Posterior cingulate gyrus (tissue), 11 donors: ENCODE measurements at places on chromosomes 5 and 9.

DNA sequence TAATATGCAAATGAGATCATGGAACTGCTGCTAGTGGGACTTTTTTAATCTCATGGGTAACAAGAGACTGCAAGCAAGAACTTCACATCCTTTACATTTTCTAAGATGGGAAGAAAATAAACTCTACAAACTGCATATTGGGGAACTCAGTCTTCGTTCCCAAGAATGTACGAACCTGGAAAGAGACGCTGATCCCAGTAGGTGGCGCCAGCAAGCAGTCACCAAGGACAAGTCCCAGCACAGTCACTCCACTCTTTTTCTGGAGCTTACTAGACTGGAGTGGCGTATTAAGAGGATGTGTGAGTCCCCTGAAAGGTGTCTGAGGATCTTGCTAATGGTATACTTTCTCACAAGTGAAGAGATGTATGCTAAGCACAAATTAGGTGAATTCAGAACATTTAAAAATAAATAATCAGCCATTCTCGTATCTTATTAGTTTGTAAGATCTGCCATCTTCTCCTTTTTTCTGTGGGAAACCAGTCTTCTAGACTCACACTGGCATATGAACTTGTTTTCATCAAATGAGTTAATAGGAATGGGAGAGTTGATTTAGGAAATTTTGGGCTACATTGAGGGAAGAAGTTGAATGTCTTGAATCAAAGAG lies 16.0 kb upstream of the PUM3 start:
- DNase-seq, result peak; percentile 90

GRCh38 chr5:61295365-61295764 lies 36.7 kb upstream of the ZSWIM6 start:
- DNase-seq, result no peak

DNA sequence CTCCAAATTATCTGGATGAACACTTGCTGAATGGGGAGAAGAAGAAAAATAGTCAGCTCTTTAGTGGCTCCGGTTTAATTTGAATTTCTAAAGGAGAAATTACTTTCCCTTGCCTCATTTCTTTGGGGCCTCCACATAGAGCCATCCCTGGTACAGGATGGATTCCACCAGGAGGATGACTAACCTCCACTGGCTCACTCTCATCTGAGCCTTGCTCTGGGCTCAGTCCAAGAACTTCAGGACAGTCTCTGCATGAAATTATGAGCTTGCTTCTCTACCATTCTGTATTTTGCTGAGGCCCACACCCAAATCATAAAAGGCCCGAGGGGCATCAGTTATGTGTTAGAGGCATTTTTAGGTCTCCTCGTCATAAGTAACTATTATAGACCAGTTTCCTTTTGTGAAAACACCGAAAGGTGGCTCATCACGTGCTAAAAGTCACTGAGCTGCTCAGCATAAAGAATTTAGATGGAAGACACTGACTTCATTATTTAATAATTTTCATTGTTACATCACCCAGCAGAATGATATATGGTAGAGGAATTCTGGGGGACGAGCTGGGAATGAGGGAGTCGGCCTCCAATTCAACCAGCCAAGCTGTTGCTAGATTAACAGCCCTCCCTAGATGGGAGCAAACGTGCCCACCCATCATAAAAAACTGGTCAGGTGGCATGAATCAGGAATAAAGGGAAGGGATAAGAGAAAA lies 222.1 kb downstream of the TARS1 start:
- no peak for DNase-seq

DNA sequence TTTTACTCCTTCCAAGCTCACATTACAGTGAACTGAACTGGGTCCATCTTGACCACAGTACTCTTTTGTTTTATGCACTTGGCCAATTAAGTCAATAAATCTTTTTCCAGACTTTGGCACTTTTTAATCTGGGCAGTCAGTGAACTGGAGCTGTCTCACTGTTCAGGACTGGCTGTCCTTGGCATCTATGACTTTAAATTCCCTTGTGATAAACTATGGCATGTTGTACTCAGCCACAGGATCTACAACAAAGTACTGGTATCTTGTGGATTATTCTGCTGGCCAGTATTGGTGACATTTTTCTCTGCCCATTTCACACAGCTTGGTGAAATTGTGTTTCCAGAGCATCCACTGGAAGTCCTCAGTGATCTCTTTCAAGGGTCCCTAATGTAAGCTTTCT lies 1144.8 kb upstream of the SEMA6A start:
- no peak for DNase-seq

DNA sequence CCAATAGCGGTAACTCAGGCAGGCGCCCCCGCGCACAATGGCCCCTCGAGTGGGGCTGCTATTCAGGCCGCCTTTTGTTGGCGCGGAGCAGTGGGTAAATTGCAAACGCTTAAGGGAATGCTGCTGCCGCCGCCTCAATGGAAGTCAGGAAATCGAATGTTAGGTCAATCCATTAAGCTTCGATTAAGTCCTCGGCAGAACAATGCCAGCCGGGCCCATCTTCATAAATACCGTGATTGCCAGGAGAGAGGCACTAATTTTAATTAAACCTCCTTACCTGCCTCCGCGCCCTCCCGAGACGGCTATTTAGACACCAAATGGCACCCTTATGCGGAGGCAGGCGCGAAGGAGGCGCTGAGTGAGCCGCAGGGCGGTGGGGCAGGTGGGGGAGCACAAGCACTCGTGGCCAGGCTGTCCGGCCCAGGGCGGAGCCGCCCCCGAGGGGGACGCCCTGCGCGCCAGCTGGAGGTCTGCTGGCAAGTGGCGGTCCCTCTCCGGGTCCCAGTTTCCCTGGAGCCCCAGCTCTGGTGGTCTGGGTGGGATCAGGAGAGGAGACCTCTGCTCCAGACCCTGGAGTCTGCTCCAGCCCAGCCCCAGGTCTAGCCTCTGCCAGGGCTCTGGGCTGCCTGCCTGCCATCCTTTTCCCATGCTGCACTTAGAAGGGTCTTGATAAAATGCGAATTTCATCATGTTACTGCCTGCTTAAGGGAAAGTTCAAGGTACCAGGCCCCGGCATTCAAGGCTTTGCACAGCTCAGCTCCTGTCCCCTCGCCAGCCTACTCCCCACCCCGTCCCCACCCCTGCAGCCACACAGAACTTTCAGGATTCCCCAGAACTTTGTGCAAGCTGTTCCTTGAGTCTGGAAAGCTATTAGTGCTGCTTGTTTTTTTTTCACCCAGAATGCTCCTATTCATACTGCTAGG lies 19.7 kb downstream of the NR5A1 start:
- DNase-seq, result no peak

- DNase-seq, result no peak
Observed at GRCh38 chr5:35024911-35025510, 22.7 kb downstream of the AGXT2 start.

- no peak for DNase-seq
Observed at GRCh38 chr5:172788771-172789686, 18.0 kb upstream of the DUSP1 start.

- DNase-seq, result no peak
Observed at GRCh38 chr5:138981131-138981530, 106.0 kb upstream of the LRRTM2 start.

GRCh38 chr9:70065572-70065971 lies 21.9 kb downstream of the MAMDC2 start:
- DNase-seq, result no peak

DNA sequence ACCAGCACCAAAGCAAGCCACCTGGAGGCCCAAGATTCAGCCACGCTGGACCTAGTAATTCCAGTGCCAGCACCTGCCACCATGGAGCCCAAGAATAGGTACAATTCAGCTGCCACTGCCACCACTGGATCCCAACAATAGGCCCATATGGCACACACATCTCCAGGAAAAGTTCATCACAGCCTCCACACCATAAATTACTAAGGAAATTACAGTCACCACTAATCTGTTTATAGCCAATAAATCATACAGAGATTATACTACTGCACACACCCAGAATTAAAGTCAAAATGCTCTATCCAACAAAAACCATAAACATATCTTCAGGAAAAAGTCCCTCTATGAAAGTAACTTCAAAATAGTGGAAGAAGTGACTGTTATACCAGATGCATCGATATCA lies 242.8 kb downstream of the SPATA31D1 start:
- DNase-seq, result no peak

- DNase-seq, result no peak
Observed at GRCh38 chr5:17918373-17919104, 284.3 kb downstream of the TAF11L14 start.

DNA sequence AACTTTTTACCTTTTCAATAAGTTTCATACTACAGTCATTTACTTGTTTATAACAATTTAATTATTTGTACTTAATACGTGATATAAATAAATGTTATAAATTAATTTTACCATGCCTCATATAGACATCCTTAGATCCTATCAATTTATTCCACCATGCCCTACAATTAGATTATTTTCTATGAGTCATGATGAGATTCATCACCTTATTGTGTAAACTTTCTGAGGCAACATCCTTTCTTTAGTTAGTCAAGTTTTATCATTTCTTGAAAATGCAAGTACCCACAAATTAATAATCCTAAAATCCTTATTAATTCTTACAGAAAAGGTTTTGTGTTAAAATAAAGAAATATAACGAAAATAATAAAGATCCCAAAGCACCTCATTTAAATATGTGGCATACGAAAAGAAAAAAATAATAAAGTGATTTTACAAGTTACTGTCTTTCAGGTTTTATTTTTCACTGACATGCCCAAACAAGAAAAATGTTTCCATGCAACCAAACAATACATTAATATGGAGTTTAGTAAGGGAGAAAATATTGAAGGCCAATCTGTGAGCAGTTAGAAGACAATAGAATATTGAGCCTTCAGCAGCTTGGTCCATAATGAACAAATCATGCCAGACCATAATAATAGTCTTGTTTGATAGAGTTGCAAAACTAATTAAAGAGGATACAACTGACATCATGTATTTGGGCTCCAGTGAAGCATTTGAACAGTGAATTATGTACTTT lies 188.7 kb upstream of the MRPS30 start:
- DNase-seq, result no peak

DNA sequence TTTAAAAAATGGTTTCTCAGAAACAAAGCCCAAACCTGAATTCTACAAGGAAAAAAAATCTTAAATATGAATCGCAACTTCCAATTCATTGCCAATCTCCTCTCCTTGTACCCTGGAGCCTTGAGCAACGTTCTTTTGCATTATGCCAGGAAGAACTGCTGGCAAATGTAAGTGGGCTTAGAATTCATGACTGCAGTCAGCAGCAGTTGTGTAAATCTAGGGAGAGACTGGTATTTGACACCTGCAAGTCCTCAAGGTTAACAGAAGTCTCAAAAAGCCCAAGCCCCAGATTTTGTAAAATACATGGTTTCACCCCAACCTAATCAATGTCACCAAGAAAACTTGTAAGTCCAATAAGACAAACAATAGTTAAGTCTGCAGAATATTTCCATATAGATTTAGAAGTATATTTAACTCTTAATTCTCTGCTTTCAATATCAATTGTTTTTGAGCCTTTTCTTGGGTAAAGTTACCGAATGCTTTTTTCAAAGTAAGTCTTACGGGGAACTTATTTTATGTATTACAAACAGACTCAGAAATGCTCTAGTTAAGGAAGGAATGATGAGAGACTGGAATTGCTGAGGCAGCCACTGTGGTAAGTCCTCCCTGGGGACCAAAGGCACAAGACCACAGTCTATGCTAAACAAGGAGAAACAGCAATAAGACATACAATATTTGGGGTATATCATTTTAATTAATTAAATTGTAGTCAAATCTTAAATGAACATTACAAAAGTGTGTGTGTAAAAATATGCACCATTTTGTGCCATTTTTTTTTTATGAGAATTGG lies 31.3 kb downstream of the ELL2 start:
- no peak for DNase-seq

GRCh38 chr5:55919625-55920024 lies 68.5 kb downstream of the IL31RA start:
- DNase-seq, result no peak

DNA sequence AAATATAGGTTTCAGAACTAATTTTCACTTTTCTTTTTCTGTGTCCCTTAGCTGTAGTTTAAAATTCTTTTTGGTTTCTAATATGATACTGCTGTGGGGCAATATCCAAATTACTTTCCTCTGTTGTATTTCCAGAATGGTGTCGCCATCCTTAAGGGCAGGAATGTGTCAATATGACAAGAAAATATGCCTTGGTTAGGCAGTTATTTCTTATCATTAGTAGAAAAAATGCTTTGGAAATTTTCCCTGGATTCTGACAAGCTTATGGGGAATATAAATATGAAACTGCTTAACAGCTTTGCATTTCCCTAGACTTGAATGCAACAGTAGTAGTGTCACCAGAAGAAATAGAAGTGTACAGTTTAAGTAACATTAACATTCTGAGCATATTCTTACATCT lies 29.4 kb downstream of the ANKRD34B start:
- no peak for DNase-seq

DNA sequence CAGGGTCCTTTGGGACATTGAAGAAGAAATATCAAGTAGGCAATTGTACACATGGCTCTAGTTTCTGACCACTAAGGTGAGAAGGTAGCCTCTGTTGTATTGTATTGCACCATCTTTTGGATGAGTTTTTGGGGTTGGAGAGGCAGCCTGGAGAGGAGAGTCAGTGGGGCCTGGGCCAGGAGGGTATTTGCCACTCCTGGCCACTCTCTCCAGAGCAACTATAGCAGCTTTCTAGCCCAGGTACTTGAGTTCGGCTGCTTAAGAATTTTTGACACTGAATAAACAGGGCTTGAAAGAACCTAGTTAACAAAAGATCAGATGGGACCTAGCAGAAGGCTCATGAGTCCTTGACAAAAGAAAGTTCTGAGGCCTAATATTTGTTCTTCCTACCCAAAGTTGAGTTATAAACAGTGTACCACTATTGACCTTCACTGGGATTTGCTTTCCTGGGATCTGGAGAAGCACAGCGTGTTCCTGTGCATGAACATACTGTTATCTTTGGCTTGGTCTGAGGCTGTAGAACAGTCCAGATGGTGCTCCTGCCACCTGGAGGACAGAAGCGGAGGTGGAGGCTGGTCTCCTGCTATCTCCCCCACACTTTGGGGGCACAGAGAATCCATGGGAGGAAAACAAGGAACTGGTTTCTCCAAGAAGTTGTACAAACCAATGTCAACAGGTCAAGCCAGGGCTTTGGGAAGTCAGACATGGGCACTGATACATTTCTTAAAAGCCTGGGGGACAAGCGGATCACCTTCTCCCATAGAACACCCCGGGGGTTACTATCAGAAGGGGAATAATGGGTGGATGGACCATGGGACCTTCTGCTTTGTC lies 110.4 kb upstream of the LIFR start:
- no peak for DNase-seq

DNA sequence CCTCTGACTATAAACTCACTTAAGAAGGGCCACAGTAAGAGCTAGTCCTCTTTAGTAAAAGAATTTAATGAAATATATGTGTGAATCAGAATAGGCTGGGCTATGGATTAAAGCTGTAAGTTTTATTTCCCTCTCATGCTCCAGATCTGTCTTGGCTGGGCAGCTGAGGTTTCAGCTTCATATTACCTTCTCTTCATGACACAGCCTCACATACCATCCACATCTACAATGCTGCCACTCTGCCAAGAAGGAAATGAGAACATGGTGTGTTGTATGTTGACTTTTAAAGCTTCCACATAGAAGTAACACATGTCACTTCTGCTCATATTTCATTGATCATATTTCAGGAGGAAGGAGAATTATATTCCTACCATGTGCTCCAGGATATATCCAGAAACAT lies 776.0 kb upstream of the ACO1 start:
- no peak for DNase-seq

GRCh38 chr5:133827830-133828229 lies 140.6 kb downstream of the C5orf15 start:
- DNase-seq, result no peak

GRCh38 chr9:110538647-110539041 lies 40.9 kb downstream of the SVEP1 start:
- DNase-seq, result no peak
